NCI-H446 (cell line): ENCODE measurements at places on chromosomes 12 and 14.

DNA sequence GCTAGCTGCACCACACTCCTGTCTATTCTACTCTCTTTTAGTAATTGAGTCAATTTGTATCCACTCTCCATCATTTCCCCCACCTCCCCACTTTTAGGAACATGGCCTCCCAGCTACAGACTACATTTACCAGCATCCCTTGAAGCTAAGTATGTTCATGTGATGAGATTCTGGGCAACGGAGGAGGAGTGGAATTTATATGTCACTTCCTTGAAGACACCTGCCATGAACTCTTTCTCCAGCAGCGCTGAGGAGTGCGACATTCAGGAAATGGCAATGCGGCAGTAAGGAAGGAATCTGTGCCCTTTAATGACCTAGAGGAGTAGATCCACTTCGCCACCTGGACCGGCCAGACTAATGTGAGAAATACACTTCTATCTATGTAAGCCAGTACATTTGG is 243.7 kb upstream of the DIO2 start:
- no peak for DNase-seq

GRCh38 chr14:88247228-88247627 is 75.8 kb downstream of the KCNK10 start:
- DNase-seq, result no peak

GRCh38 chr12:30361145-30361544 is 334.5 kb downstream of the IPO8 start:
- DNase-seq, result no peak

DNA sequence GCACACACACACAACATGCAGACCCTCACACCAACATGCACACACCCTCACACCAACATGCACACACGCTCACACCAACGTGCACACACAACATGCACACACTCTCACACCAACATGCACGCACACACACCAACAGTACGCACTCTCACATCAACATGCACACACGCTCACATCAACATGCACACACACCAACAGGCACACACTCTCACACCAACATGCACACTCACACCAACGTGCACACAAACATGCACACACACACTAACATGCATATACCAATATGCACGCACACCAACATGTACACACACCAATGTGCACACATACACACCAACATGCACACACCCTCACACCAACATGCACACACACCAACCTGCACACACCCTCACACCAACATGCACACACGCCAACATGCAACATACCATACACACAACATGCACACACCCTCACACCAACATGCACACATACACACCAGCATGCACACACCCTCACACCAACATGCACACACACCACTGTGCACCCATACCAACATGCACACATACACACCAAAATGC is 175.8 kb downstream of the KSR2 start:
- DNase-seq, result no peak

DNA sequence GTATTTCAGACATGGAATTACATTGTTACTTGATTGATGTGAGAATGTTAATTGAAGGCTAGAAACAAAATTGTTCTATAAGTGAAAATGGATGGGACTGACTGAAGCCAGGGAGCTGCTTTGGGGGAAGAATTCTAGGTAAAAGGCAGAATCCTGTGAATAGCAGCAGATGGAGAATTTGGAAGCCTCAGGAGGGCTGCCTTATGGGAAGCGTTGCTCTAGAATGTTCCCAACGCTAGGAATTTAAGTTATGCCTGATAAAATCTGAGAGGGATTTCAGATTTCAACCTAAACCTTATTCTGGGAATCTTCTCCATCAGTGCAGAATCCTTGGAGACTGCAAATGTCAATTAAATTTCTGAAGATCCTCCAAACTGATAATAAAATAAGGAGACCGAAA is 858.2 kb upstream of the FLRT2 start:
- DNase-seq, result no peak

GRCh38 chr12:125544960-125545359 is 479.7 kb downstream of the AACS start:
- no peak for DNase-seq

DNA sequence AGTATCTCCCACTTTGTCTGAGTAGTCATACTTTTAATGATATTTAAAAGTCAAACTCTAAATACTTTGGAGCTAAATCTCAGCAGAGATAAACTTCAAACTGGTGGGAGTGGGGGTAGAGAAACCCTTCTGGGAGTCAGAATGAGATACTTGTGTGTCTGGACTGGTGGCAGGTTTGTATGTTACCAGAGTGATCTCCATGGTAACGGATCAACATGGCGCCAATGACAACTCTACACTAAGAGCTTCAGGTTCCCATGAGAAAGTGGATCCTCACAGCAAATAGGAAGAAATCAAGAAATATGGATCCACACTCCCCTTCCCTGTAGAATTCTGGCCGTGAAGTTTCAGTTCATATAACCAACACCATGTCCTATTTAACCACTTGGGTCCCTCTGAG is 121.9 kb downstream of the ETV6 start:
- DNase-seq, result no peak

- DNase-seq, result no peak
Measured at GRCh38 chr14:101442451-101442850, 118.8 kb upstream of the DIO3 start.

GRCh38 chr12:115259968-115260747 is 576.2 kb upstream of the TBX3 start:
- DNase-seq, result no peak
